Activated naive CD8-positive, alpha-beta T cell treated with anti-CD3 and anti-CD28 coated beads for 36 hours (primary cell): ENCODE measurements at places on chromosomes 4 and X. TPM values are rescaled to one million over a fixed set of nuclear protein-coding genes. Genes with fewer than 3 reads are reported as not detected.
A peak's percentile ranks its signal among the peaks of the same experiment; 100 is the strongest.

DNA sequence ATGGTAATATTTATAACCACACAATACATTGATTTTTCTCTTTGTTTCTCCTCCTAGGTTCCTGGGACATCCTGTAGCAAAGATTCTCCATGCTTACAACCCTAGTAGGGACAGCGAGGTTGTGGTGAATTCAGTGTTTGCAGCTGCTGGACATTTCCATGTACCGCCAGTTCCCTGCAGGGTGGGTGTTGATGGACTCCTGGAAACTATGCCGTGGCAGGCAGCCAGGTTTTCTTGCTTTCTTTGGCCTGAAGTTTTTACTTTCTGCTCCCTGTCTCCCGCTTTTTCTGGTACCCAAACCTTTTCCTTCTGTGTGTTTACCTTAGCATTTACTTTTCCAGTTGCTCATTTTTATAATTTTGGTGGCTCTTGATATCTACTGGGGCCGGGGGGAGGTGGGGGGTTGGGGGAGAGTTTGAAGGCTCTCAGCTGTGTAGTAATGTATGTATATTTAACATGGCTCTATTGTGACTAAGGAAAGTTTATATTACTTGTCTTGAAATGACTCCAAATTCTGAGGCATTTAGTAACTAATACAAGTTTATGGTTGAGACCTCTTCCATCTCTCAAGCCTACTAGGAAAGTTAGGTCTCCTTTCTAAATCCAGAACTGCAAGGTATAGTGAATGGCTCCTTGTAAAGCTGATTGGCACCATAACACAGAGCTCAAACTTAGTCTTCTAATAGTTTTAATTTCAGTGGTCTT lies 89.7 kb downstream of the TMEM131L start:
- DNase-seq: no peak

GRCh38 chrX:56803850-56804681 lies 75.0 kb downstream of the NBDY start:
- DNase-seq: no peak

DNA sequence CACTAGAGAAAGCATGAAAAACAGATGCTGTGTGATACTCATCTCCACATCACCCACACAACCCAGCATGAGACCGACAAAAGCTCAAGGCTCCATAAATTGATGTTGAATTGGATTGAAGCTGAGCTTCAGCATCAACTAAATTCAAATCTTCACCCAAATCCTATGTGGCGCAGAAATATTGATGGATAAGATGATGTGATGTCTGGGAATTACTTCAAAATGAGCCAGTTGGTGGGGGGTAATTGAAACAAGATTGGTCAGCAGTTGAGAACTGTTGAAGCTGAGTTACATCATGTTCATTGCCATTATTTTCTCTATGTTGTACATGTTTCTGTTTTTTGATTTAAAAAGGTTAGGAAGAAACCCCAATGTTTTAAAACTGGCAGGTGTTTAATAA lies 166.5 kb upstream of the STS start:
- no peak for DNase-seq

DNA sequence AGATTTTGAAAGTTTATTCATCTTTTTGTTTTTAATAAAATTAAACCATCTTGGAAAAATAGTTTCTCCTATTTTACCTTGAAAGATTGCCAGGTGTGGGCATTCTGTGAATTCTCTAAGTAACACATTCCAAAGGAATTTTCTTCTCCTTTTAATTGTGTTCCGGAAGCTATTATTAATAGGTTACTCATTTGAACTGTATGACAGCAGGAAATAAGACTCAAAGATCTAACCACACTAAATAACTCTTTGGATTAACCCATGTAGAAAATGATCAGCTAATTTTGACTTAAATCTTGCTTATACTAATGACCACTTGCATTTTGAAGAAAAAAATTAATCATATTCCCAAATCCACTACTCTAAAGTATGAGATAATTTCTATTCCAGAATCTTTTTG lies 17.6 kb upstream of the CCNI start:
- no peak for DNase-seq

GRCh38 chr4:80209340-80209701 lies 12.0 kb downstream of the PRDM8 start:
- no peak for DNase-seq

GRCh38 chr4:18938343-18939099 lies 917.0 kb upstream of the LCORL start:
- no peak for DNase-seq

- no peak for DNase-seq
Measured at GRCh38 chr4:86452924-86453531, 93.2 kb upstream of the MAPK10 start.

- no peak for DNase-seq
Measured at GRCh38 chr4:172978848-172979247, 189.8 kb upstream of the GALNT7 start.

- no peak for DNase-seq
Measured at GRCh38 chr4:78519962-78520361, 31.6 kb upstream of the ANXA3 start.

DNA sequence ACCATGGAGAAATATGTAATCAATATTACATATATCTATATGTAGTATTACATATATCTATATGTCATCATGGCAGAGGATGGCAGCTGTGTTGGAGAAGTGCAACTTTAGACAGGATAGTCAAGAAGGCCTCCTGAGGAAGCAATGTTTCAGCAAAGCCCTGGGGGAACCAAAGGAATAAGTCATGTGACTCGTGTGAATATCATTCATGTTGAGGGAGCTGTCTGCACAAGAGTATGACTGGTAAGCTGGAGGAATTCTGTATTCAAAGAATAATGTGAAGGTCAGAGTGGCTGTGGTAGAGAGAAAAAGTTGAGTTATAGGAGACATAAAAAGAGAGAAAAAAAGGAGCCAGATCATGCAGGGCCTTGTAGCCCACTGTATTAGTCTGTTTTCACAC lies 92.9 kb upstream of the EDNRA start:
- no peak for DNase-seq

- no peak for DNase-seq
Measured at GRCh38 chr4:143514169-143514495, 630 bp downstream of the SMARCA5 start.

GRCh38 chr4:104472766-104473165 lies 21.9 kb downstream of the CXXC4 start:
- no peak for DNase-seq

DNA sequence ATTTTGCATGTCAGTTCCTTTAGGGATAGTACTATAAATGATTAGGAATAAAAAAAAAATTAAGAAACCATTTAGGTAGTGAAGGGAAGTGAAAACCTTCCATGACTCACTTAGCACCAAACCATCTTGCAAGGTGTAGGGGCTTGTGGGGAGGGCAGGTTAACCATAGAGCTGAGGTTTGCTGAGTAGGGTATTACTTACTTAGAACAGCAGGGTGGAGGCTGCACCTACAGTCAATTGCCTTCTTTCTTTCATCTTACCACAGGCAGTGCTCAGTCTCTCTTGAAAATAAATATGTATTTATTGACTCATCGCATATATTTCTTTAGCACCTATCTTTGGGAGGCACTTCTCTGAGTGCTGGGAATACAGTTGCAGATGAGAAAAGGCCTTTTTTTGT lies 104.9 kb upstream of the GIMD1 start:
- DNase-seq: no peak

- DNase-seq: peak; percentile 33
Measured at GRCh38 chrX:150569155-150569477, 695 bp downstream of the MTM1 start.

DNA sequence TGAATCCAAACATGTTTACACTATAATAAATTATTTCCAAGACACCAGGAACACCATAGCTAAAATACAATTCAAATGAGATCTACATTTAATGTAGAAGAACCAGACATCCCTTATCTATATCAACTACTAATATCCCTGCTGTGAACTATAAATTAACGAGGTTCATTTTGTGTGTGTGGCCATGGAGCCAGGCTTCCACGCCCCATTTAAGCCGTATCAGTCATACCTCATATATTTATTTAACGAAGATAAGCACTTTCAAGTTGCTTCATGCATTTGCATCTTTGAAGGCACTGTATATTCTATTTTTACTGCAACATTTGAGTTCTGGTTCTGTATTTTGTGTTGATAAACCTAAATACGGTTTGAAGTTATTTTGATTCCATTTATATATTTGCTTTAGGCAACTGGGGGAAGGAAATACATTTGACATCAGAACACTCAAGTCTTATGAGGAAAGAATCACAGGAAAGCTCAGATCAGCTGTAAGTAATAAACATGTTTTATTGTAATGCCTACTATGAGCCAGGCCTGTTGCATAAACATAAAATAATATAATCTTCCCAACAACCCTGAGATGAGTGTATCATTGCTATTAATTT lies 45.1 kb upstream of the WDR17 start:
- DNase-seq: no peak

- no peak for DNase-seq
Measured at GRCh38 chr4:183906739-183907651, 1.9 kb downstream of the STOX2 start.

GRCh38 chr4:184649971-184650855 lies 675 bp downstream of the PRIMPOL start:
- peak; percentile 14 for DNase-seq

DNA sequence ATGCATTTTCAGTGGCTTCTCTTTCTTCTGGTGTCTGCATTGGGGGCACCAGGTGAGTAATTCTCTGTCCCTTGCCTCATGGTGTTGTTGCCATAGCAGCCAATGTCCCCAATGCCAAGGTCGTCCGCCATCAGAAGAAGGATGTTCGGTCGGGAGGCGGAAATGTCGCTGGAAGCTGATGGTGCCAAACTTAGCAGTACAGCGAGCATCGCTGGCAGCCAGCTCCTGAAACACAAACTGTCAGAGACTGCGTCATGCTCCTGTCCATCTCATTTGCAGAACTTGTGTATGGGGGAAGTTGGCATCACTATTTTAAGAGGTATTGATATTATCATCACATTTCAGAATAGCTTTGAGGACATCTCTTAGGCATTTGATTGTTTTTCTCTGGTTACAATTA lies 29.1 kb upstream of the ARSD start:
- no peak for DNase-seq

GRCh38 chrX:68199062-68199848 lies 234.0 kb downstream of the OPHN1 start:
- no peak for DNase-seq

DNA sequence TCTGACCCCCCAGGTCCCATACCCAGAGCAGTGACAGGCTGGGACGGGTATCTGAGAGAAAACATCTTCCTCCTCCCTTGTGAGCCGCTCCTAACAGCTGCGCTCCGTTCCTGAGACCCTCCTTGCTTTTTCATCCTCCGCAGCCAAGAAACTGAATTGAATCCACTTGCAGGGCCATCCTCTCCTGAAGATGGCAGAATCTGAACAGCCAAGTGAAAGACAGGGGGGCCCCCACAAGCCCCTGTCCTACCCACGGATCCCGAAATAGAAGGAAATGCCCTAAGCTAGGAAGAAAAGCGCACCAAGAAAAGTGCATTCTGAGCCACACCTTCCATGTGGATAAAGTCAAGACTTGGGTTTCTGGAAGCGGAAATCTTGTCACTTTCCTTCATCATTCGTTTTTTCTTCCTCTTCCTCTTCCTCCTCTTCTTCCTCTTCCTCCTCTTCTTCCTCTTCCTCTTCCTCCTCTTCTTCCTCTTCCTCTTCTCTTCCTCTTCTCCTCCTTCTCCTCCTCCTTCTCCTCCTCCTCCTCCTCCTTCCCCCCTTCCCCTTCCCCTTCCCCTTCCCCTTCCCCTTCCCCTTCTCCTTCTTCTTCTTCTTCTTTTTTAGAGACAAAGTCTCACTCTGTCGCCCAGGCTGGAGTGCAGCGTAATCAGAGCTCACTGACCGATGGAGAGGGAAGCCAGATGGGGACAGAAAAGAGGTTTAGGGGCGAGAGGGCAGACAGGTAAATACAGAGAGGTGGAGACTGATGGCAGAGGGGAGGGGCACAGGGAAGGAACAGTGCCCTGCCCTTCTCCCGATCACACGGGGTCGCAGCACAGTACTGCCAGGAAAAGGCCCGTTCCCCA lies 86.0 kb upstream of the WWC2 start:
- DNase-seq: no peak

DNA sequence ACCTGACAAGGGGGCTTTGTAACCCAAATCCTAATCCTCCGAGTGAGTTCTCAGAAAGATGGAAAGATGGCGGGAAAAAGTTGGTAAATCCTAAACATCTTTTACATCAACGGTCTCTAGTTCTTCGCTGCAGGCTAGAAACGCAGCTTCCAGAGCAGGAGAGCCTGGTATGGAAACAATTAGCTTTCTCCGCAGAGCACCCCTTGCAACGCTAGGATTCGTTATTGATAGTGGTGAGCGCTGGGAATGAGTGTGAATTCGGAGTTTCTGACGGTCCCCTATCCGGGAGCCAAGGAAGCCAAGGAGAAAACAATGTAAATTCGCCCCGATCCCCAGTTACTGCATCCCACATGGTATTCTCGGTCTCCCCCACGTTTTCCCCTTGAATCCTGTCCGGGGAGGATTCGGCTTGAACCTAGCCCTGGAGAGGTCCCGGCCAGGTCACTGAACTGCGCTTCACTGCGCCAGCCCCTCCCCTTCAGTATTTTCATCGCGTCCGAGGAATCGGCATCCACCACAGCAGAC lies 4.7 kb upstream of the NEUROG2 start:
- no peak for DNase-seq

DNA sequence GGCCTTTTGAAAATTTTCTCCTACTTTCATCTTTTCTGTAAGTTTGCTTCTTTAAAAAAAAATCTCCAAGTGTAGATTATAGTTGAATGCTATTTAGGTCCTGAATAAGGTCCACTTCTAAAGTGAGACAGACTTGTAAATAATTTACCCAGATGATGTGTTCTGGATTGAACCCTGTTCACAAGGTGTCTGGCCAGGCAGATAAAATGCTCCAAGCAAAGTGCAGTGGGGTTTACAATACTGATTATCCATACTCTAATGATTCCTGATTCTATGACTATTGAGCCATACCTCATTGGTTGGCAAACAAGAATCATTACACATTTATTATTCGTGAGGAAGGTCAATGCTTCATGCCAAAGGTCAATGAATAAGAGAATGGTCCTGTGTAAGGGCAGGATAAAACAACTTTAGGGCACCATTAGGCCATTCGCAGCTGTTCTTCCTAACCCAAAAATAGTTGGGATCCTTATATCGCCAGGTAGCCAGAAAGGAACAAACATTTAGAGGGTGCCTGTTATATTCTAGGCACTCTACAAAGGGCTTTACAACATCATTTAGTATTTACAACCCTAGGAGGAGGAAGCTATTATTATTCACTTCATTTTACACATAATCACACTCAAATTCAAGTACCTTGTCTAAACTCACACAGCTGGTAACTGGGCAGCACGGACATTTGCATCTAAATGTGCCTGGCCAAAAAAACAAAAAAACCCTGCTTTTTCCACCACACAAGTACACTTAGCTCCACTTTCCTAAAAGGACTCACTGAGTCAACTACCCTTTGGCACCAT lies 18.6 kb upstream of the SAT1 start:
- no peak for DNase-seq

The GPRASP2 gene
- 1.2 TPM for total RNA-seq

The ZDHHC15 gene
- total RNA-seq: 0.30 TPM

The KIAA1210 gene
- not detected for total RNA-seq

The DUSP21 gene
- not detected for total RNA-seq

The CDKL5 gene
- total RNA-seq: 1.3 TPM

The UGT2A1 gene
- not detected for total RNA-seq

The SSX2B gene
- total RNA-seq: not detected

The ZXDA gene
- 3.7 TPM for total RNA-seq

The CT47C1 gene
- not detected for total RNA-seq
